Activated naive CD8-positive, alpha-beta T cell treated with anti-CD3 and anti-CD28 coated beads for 36 hours (primary cell): ENCODE measurements at places on chromosomes 11 and 22. TPM values are rescaled to one million over a fixed set of nuclear protein-coding genes. Genes with fewer than 3 reads are reported as not detected.
A peak's percentile ranks its signal among the peaks of the same experiment; 100 is the strongest.

DNA sequence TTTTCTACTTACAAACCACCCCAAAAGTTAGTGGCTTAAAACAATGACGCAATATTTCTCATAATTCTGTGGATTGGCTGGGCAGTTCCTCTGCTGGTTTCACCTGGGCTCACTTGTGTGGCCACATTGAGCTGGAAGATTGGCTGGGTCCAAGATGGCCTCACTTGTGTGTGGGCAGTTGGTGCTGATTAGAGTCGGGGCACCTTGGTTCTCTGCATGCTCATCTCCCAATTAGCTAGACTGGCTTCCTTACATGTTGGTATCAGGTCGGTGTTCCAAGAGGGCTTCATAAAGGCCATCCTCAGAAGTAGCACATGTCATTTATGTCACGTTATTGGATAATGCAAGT lies 12.5 kb downstream of the MAML2 start:
- peak overlapping the region; percentile 89 for H3K27ac ChIP-seq
- DNase-seq = no peak
- no peak overlapping the region for H3K4me3 ChIP-seq
- H3K27me3 ChIP-seq = no peaks in the 10 kb centered on the region
- peaks cover 51% of the 10 kb centered on the region for H3K36me3 ChIP-seq

DNA sequence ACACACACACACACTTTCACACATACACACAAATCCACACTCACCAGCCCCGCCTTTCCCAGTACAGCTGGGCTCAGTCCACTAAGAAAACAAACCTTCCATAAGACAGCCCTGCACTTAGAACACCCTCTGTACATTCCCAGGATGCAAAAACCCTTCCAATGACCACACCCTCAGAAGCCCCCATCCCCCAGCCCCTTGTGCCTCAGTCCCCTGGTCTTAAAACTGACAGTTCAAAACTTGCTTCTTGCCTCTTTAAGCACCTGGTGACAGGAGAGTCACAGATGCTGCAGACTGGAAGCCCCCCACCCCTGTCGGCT lies 23.0 kb downstream of the APLNR start:
- H3K27ac ChIP-seq = no peak overlapping the region
- H3K4me1 ChIP-seq = no peaks in the 10 kb centered on the region
- H3K36me3 ChIP-seq = no peaks in the 10 kb centered on the region
- no peak for DNase-seq

GRCh38 chr22:17743661-17744411 lies 30.4 kb downstream of the BID start:
- H3K4me1 ChIP-seq = peaks cover 4% of the 10 kb centered on the region
- no peak overlapping the region for H3K4me3 ChIP-seq
- no peak for DNase-seq

DNA sequence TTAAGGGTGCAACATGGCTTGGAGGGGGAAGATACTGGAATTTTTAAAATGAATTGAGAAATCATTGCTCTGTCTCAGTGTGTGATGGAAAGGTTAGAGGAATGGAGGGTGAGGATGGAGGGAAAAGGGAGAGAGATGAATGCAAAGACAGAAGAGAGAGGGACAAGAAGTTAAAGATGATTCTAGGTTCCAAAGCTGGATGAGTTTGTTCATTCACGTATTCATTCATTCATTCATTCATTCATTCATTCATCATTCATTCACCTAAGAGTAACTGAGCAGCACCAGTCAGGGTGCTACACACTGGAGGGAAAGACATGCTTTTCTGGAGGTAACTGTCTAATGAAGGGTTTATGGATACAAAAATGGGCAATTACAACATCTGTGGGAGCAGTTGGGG lies 209.2 kb downstream of the GRIK4 start:
- peaks cover 23% of the 10 kb centered on the region for H3K27me3 ChIP-seq
- no peak for DNase-seq
- H3K36me3 ChIP-seq = no peaks in the 10 kb centered on the region
- no peaks in the 10 kb centered on the region for H3K4me1 ChIP-seq

DNA sequence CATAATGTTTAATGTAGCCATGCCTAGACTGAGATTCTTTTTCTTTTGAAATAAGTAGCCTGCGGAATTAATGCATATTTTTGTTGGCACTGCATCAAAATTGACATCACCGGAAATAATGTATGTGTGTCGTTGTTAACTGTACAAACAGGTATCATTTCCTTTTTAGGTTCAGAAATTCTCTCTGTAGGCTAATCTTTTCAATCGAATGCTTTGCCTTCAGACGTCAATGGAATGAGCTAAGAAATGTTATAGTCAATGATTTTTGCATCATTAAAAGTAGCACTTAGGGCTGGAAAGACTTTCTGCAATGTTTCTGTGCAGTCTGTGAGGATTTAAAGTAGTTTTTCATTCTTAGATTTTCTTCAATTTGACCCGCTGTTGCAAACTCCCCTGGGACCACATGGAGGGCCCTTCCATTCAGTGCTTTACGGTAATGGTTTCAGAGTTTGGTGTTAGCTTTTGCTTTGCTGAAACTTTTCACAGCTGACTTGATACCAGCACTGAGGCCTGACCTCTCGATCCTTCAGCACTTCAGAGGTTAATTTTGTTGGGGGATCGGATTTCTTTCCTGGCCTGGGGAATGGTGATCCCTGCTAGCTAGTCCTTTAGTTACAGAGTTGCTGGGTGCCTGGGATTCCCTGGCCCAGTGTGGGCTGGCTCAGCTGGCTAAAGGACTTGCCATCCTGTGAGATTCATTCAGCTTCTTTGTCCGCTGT lies 137.8 kb downstream of the DBX1 start:
- DNase-seq = no peak
- H3K27ac ChIP-seq = no peak overlapping the region
- H3K27me3 ChIP-seq = peaks cover 2% of the 10 kb centered on the region
- H3K4me1 ChIP-seq = no peaks in the 10 kb centered on the region
- H3K4me3 ChIP-seq = no peak overlapping the region

DNA sequence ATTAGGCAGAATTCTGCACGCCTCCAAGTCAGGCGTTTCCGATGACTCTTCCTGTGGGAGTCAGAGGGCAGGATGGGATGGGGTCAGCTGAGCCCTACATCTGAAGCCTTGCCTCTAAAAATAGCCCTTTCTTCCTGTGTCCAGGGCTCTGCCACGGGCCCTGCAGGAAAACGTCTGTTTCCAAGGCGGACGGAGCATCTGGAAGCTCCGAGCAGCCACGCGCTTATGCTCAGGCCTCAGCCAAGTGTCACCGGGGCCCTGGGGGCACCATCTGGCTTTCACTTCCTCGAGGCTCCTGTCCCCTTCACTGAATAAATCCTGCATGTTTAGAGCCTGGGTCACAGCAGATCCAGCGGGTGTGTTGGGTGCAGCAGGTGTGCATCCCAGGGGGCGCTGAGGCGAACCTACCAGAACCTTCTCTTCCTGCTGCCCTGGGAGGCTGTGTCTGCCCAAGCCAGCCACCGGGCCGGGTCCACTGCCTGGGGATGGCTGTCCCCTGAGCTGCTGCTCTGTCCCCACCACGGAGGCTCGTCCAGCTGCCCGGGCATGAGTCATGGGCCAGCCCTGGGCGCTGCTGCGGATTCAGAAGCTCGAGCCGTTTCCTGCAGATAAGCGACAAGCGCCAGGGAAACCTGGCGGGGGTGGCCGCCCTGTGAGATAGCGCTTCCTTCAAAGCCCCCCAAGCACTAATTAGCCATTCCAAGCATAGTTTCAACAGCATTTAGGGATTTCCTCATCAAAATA lies 32.0 kb upstream of the LINC01488 start:
- H3K27ac ChIP-seq = no peak overlapping the region
- peaks cover under 1% of the 10 kb centered on the region for H3K4me1 ChIP-seq
- DNase-seq = no peak
- H3K36me3 ChIP-seq = no peaks in the 10 kb centered on the region
- peaks cover 32% of the 10 kb centered on the region for H3K27me3 ChIP-seq

DNA sequence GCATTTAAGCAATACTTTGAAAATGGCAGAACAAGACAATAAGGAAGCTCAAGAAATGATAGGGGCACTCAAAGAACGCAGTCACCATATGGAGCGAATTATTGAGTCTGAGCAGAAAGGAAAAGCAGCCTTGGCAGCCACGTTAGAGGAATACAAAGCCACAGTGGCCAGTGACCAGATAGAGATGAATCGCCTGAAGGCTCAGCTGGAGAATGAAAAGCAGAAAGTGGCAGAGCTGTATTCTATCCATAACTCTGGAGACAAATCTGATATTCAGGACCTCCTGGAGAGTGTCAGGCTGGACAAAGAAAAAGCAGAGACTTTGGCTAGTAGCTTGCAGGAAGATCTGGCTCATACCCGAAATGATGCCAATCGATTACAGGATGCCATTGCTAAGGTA lies 51.9 kb downstream of the SPECC1L start:
- no peak for DNase-seq
- H3K27ac ChIP-seq = no peak overlapping the region
- peaks cover 24% of the 10 kb centered on the region for H3K36me3 ChIP-seq
- H3K27me3 ChIP-seq = no peaks in the 10 kb centered on the region
- no peak overlapping the region for H3K4me3 ChIP-seq

The ARFIP2 gene
- 44.2 TPM for total RNA-seq

The TTC36 gene
- total RNA-seq = 0.62 TPM

The MRE11 gene
- total RNA-seq = 41.4 TPM

The LRRC56 gene
- total RNA-seq = 2.2 TPM

The OR51I1 gene
- total RNA-seq = not detected

The OR6T1 gene
- not detected for total RNA-seq
